ENCODE measurements at places on chromosomes 2 and 18.

- peak; percentile 20 for DNase-seq
Measured at GRCh38 chr2:71129114-71129901, 721 bp downstream of the MCEE start.

- DNase-seq, result no peak
Measured at GRCh38 chr2:237892478-237892877, 33.1 kb downstream of the RAMP1 start.

DNA sequence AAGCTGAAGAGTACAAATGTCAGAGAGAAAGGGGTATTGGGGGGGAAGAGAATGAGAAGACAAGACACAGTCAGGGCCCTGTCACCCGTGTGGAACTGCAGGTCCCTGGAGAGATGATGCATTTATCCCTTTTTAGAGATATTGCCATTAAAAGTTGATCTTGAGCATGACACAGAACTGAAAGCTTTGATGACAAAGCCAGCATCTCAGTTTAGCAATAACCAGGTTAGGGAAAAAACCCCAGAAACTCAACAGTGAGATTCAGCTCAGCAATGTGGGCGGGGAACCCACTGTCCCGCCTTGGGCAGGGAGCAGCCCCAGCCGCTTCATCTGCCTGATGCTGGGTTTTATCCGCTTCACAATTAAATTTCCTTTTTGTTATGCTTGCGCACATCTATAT, 181.1 kb downstream of the NEDD4L start:
- peak; percentile 35 for DNase-seq

DNA sequence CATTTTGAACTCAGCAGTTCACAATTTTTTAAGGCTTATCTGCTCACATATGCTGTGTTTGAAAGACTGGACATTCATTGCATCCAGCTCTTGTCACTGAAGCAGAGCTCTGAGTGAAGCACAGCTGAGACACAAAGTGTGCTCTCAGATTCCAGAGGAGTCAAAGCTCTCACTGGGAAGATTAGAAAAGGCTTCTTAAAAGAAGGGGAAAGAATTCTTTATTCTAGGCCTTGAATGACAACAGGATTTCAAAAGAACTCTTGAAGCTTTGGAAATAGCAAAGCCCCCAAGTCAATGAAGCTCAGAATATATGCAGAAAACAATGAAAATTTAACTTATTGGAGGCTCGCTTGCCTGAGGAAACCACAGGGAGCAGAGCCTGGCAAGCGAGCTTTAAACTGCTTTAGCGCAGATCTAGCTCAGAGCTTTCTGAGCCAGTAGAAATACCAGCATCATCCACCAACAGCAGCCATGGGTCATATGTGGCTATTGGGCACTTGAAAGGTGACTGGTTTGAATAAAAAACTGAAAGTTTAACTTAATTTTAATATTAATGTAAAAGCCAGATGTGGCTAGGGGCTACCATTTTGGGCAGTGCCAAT, 369.7 kb downstream of the OSR1 start:
- peak; percentile 31 for DNase-seq

GRCh38 chr2:28904802-28905457, 10.5 kb downstream of the WDR43 start:
- DNase-seq, result no peak

GRCh38 chr2:162839419-162839818, 852 bp upstream of the KCNH7 start:
- no peak for DNase-seq
